ENCODE measurements at places on chromosomes 6 and 20.

GRCh38 chr6:84512391-84512790, 252.0 kb downstream of the TBX18 start:
- no peak for DNase-seq

- no peak for DNase-seq
Observed at GRCh38 chr20:15342991-15343523, 1005.6 kb upstream of the FLRT3 start.

DNA sequence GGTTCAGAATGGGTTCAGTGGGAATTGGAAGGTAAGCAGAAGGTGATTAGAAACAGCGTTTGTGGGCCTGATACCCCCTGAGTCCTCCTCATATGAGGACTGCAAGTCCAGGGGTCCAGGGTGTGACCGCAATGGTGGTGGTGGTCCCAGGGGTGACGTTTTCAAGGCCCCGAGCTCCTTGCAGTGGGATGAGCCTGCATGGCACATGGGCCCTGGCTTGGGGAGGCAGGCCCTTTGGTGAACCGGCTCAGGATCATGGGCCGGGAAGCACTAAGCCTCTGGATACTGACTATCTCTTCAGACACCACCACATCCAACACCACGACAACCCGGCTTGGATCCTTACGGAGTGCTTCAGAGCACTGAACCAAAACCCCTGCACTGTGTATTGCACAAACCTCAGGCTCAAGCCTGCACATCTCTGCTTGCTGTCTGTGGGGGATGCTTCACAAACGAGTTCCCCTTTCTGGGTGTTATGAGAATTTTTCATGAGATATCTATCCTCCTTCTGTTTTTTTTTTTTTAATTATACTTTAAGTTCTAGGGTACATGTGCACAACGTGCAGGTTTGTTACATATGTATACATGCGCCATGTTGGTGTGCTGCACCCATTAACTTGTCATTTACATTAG, 67.9 kb downstream of the STK35 start:
- no peak for DNase-seq

GRCh38 chr6:38997128-38997761, 51.3 kb upstream of the GLP1R start:
- no peak for DNase-seq

DNA sequence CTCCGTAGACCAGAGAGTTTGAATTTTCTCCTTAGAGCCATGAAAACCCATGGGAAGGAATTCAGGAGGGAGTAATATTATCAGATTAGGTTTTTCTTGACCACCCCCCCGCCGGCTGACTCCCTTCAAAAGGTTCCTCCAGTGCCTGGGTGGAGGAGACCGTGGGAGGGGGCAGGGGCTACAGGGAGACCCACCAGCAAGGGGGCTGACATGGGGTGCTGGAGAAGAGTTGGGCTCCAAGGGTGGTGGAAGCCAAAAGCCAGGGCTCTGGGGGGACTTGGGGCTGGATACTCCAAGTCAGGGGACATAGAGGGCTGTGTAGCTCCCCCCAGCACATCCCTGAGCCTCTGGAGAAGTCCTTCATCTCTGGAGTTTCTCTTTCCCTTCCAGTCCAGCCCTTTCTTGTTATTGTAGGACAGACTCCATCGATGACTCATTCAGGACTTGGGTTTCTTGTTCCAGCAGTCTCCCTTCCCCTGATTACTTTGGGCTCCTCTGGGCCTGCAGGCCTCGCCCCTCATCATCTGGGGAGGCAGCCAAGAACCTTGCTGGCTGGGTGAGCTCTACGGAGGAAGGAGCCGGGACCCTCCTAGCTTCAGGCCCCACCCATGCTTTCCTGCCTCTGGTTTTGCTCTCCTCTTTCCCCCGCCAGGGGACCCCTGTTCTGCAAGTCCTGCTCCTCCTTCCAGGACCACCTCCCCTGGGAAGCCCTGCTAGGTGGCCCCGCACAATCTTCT, 10.5 kb upstream of the KIAA1755 start:
- no peak for DNase-seq

DNA sequence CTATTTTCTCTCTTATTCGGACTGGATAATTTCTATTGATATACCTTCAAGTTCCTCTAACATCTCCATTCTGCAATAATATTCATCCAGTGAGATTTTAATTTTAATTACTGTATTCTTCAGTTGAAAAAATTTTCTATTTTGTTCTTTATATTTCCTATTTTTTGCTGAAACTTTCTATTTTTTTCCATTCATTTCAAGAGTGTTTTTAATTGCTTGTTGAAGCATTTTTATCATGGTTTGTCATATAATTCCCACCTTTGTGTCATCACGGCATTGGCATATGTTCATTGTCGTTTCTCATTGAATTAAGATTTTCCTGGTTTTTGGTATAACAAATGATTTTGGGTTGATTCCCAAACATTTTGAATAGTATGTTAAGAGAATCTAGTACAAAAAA, 214.9 kb upstream of the HDDC2 start:
- DNase-seq: no peak

DNA sequence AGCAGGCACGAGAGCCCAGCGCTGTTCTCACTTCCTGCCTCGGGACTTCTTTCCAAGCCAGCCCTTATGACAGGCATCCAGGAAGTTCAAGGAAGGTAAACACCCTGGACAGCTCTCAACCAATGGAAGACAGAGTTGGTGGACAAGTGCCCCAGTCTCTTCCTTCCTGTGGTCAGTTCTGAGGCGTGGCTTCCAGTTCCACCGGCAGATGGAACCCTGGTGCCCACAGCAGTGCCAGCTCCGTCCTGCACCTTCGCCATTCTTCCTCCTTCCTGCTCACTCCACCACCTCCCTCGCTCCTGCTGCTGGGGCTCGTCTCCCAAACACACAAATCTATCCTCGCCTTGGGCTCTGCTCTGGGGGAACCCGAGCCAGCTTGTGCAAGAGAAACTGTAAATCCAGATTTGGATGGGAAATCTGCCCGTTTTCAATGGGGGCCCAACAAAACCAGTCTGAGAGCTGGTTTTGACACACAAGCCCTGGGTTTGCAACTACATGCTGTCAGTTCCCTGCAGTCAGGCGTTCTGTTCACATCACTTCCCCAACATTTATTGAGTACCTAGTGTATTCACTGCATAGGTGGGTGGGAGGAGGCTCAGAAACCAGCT, 162.7 kb downstream of the GRM4 start:
- DNase-seq: no peak

GRCh38 chr6:165245287-165245686, 64.1 kb downstream of the C6orf118 start:
- no peak for DNase-seq

DNA sequence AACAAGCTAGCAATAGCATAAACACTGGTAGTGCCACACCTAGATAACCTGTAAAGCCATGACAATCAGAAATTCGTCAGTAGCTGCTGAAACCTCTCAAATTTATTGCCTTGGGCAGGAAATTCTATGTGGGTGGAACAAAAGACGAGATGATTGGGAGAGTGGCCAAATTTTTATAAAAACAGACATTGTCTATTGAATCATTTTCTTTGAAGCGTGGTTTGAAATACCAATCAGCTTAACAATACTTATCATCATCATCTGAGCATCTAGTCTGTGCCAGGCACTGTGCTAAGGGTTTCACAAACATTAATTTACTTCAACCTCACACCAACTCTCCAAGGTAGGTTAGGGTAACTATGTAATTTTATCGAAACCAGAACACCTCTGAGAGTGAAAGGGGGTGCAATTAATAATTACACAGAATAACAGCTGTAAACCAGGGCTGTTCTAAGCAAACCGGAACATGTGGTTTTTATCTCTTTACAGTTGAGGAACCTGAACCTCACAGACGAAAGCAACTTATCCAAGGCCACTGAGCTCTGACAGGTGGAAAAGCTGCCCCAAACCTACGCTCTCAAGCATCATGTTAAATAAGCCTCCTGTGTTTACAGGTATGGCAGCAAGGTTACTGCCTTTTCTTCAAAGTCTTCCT, 43.4 kb downstream of the NHSL1 start:
- no peak for DNase-seq

- DNase-seq: no peak
Observed at GRCh38 chr6:163563318-163563717, 148.8 kb downstream of the QKI start.

DNA sequence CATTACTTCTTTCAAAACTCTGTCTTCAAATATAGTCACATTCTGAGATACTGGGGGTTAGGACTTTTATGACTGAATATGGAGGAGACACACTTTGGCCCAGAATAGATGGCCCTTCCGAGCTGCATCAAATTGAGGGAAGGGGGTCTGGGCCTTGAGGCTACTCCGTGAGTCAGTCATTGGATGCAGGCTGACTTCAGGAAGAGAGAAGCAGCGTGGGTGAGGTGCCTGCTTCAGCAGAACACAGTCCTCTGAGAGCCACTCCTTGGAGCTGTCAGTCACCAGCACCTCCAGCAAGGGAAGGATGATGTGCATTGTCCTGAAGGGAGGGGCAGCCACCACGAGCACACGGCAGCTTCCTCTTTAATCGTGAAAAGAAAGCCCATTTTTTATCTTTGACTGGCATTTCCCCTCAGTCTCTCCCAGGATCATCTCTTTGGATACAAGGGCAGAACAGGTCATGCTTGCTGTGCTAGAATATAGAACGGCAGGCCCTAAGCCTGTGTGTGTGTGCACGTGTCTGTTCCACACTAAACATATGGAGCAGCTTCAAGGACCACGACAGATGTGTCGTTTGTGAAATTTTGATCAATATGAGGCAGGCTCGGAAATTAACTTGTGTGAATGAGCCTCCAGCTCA, 721.6 kb downstream of the KIF16B start:
- DNase-seq: no peak

DNA sequence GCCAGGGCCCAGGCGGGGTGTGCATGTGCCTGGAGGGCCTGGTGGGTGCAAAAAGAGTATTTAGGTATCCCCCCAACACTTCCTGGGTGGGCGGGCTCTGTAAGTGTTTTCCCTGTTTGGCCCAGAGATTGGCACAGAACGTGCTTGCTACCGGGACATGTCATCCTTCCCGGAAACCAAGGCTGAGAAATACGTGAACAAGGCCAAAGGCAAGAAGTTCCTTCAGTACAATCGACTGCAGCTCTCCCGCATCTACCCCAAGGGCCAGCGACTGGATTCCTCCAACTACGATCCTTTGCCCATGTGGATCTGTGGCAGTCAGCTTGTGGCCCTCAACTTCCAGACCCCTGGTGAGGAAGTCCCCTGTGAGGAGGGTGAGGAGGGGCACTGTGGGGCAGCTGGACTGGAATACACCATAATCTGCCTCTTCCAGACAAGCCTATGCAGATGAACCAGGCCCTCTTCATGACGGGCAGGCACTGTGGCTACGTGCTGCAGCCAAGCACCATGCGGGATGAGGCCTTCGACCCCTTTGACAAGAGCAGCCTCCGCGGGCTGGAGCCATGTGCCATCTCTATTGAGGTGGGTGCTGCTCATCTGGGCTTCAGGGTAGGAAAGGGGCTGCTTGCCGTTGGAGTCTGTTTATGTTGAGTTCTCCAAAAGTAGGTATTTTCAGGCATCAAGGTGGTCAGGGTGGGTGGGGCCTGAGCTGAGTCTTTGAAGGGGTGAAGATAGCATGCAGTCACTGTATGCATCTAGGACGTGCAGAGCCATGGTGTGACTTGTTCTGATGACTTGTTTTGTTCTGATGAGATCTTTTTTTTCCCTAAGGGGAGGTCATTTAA, 35.2 kb downstream of the PLCG1 start:
- DNase-seq: no peak

DNA sequence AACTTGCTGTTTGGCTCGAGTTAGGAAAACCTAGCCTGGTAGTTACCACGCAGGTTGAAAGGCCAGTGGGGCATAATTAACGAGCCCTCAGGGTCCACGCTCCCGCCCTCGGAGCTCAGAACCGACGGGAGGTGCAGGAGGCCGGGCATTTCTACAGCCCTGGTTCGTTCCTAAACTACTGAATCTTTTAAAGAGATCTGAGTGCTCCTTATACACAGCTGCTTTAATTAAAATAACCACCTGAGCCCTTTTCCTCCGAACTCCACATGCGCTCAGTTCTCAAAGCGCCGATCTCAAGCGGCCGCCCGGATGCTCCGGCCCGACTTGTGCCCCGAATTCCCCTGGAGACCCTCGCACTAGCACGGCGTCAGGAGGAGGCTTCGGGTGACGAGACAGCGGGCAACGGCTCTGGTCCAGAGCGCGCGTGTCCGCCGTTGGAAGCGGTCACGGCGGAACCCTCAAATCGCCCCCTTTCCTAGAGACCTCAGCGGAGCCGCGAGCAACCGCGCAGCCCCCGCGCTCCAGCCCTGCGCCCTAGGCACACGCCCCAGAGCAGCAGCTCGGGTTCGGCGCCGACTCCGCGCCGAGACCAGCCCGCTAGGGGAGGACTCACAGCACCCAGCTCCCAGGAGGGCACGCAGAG, 397 bp downstream of the WDR27 start:
- DNase-seq: no peak

- DNase-seq: no peak
Observed at GRCh38 chr6:108875161-108875555, 26.9 kb downstream of the ARMC2 start.

- no peak for DNase-seq
Observed at GRCh38 chr6:88115307-88115706, 50.8 kb downstream of the CNR1 start.

- no peak for DNase-seq
Observed at GRCh38 chr6:43402820-43403219, 24.5 kb upstream of the ABCC10 start.
